ENCODE measurements at places on chromosomes 5 and 9. TPM values are rescaled to one million over a fixed set of nuclear protein-coding genes. Genes with fewer than 3 reads are reported as not detected.

ETF1 gene
- 163 TPM for total RNA-seq

SLC25A2 gene
- not detected for total RNA-seq

DNA sequence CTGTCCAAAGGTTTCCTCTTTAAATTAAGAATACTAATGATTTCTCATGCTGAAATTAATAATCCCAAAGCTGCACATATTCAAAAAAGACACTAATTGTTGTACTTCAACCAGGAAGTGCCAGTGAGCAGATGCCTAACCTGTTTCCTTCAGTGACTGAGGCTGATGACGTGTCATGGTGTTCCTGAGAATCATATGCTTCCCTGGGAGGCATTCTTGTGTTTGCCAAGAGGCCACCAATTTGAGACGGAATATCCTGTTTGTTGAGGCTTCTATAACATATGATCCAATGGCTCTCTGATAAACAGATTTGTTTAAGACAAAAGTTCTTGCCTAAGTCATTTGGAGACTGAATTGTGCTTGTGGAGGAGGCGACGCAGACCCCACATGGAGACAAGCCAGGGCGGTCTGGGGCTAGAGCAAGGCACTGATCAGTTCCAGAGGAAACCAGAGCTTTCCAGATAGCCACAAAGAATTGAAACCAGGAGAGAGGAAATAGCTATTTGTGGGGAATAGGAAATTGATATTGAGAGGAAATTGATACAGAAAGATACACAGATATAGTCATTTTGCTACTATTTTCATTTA, 66.4 kb upstream of the ZNF608 start:
- DNase-seq, result no peak

GRCh38 chr5:118902656-118903438, 85.5 kb downstream of the DTWD2 start:
- DNase-seq, result no peak

RGMB gene
- total RNA-seq, result 9.2 TPM

NEUROG1 gene
- not detected for total RNA-seq

DNA sequence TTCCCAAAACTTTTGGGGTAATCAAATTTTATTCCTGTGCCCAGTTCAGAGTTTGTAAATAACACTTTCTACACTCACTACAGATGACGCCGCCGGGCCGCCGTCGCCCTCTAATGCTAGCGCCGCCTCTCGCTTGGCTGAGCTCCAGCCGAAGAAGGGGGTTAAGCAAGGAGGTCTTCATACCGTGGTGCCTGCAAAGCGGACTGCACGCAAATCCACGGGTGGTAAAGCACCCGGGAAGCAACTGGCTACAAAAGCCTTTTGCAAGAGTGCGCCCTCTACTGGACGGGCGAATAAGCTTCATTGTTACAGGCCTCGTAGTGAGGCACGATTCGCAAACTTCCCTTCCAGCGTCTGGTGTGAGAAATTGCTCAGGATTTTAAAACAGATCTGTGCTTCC, 280.4 kb downstream of the MEF2C start:
- DNase-seq, result no peak

GFI1B gene
- total RNA-seq, result not detected

DNA sequence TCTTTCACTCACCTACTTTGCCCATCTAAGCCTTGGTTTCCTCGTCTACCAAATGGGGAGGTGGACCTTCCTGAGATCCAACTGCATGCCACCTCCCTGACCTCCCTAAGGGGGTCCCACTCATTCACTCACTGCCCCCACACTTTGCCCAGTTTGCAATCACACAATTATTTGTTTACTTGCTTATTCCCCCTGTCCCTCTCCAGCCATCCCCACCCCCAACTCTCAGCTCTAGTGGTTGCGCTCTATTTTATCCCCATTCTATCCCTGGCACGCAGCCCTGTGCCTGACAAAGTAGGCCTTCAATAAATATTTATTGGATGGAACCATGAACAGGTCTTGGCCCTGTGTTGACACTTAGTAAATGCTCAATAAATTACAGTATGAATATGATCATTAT, 130.8 kb upstream of the LARP1 start:
- DNase-seq, result no peak

LHFPL2 gene
- 22.2 TPM for total RNA-seq
